ENCODE measurements at places on chromosomes 2 and 18.
A peak's percentile ranks its signal among the peaks of the same experiment; 100 is the strongest.

DNA sequence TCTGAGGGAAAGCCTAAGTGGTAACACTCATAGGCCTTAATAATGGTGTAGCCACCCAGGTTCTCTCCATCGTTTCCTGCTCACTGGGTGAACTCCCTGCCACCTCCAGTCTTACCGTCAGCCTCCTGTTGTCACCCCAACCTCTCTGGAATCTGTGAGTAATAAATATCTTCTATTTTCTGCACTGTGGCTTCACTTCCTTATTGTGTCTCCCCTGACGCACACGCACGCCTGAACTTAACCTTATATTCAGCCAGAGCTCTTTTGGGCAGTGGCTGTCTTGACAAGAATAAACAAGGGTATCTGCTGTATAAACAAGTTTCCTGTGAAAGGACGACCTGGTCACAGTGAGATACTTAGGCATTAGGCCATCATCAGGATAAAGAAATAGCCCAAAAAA lies 467.2 kb downstream of the SPAG16 start:
- DNase-seq: no peak

DNA sequence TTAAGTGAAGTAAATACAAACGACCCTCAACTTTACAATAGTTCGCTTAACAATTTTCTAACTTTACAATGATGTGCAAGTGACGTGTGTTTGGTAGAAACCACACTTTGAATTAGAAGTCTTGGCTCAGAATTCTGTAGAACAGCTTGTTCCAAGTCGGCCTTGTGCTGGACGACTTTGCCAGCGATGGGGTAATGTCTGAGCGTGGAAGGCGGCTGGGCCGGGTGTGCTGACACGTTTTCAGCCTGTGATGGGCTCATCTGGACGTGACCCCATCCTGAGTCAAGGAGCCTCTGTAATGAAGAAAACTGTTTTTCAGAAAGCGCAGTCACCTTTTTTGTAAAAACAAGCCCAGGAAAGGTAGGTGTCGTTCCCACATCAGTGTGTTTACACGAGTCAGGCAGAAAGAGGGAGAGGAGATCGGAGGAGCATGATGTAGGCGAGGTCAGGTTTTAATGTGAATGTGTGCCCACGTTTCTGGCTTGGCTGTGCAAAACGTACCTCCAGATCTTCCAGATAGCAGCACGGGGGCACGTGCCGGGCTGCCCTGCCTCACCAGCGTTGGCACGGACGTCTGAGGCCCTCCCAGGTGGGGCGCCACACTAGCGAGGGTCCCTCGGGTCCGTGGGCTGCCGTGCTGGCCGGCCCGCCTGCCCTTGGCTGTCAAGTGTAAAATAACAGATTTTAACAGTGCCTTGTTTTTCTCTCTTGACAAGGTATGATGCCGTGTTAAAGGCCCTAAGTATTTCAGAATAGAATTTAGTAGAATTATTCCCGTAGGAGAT lies 54.6 kb downstream of the CTDP1 start:
- no peak for DNase-seq

- no peak for DNase-seq
Observed at GRCh38 chr2:165660361-165660760, 133.7 kb downstream of the GALNT3 start.

- no peak for DNase-seq
Observed at GRCh38 chr2:101002562-101003277, 631 bp downstream of the RPL31 start.

DNA sequence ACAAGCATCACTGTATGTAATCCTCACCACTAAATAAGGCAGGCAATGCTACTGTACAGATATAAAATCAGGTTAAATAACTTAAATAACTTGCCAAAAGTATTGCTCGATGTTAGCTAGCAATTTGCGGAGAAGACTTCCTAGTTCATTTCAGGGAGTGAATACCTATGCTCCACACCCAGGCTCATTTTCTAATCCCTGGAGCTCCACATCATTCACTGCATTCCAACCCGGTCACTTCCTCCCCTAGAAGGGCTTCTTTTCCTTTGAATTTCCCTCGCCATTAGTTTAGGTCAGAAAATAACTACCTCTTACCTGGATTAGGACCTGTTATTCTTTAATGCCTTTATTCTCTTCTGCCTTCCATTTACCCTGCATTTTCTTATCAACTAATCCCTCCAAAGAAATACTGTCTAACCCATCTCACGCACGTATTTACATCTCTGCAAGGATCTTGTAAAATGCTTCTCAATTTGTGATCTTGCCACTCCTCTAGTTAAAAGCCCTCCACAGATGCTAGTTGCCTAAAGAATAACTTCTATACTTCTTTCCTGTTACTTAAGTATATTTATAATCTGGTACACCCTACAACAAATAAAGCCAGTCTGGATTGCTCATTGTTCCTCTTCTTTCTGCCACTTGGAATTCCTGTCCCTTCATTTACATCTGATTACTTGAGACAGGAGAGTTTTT lies 599.8 kb downstream of the NRXN1 start:
- DNase-seq: no peak

DNA sequence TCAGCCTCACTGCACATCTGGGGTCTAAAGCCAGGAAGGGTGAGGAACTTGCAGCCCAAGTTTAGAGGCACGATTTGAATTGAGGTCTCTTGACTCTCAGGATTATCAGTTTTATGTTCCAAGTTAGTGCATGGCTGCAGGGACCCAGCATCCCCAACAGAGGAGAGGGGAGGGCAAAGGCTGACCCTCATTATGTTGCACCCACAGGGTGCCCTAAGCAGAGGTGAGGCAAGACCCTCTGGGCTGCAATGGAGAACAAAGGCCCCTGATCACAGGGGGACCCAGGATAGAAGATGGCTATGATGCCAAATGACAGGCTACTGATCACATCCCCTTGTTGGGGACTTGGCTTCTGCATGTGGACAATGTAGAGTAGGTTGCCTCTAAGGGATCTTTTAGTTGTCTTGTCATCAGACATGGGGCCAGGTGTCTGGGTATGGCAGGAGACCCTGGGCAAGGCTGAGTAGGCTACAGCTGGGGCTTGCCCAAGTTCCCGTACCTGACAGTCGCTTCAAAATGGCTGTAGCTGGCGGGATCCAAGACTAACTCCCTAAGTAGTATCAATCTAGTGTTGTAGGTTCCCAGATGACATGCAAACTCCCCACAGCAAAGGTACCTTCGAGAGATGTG lies 4.5 kb upstream of the GDF7 start:
- DNase-seq: no peak

- no peak for DNase-seq
Observed at GRCh38 chr2:217168496-217168895, 308.6 kb upstream of the TNP1 start.

DNA sequence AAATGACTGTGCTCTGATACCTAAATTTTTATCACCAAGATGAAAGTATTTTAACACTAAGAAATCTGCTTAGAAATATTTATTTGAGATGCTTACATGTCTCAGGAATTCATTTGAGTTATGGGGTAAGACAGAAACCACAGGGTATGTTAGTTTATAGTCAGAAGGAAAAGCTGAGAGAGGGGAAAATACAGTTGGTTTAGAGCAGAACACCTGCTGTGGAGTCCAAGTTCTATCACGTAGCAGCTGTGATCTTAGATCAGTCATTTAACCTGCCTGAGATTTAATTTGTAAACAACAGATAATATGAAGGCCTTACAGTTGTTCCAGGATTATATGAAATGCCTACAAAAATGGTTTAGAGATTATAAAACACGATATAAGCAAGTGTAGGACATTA lies 29.0 kb downstream of the PDE6D start:
- no peak for DNase-seq

GRCh38 chr2:85785871-85786270 lies 32.1 kb downstream of the ATOH8 start:
- no peak for DNase-seq

GRCh38 chr2:178237488-178238153 lies 43.3 kb downstream of the OSBPL6 start:
- DNase-seq: no peak

GRCh38 chr2:21710031-21710430 lies 586.3 kb downstream of the TDRD15 start:
- DNase-seq: no peak

DNA sequence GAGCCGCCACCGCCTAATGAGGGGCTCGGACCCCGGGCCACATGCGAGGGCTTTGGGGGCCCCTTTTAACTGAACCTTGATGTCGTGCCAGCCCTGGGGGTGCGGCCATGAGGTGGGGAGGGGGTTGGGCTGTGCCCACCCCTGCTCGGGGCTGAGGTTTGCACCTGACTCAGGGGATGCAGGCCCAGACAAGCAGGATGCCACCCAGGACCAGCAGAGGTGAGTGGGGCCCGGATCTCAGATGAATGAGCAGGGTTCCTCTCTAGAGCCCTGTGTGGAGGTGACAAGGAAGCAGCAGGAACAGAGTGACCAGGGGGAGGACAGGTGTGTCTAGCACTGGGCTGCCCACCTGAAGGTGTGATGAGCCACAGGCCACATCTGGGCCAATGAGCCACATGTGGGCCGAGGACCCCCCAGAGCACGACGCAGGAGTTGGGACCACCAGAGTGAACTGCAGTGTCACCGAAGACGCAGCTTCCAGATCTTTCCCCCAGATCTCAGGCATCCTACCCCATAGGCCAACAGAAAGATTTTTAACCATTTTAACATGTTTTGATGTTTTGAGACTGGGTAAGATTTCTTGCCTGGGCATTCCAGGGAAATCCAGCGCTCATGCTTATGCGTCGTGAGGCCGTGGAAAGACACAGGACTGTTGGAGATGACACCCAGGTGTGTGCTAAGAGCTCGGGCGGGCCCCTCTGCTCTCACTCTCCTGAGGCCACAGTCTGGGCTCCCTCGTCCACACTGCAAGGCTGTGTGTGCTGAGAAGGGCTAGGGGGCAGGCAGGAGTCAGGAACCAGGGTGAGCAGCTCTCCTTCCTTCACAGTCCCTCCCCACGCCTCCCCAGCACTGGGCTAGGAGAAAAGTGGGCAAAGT lies 73.6 kb downstream of the DDX1 start:
- DNase-seq: no peak

GRCh38 chr2:102703748-102704147 lies 58.1 kb upstream of the TMEM182 start:
- peak; percentile 41 for DNase-seq

Measured in NCI-H460 (cell line).